ENCODE measurements at places on chromosomes 3 and 15.

- no peak for DNase-seq
These were observed 437.2 kb downstream of the SI start for GRCh38 chr3:164641071-164641470.

DNA sequence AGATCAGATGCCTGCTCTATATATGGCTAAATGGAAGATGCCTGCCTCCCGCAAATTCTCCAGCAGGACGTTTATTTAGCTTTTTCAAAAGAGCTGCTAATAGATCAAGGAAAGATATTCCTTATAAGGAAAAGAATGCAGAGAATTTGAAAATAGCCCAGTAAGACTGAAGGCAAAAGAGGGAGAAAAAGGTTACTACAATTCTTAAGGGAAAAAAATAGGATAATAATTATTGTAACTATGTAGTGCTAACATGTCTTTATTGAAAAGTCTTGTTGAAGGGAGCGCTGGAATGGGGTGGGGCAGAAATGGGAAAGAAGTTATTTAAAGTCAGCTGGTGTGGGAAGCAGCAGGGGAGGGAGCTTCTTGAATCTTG is 2.9 kb downstream of the TPM1 start:
- DNase-seq: no peak

DNA sequence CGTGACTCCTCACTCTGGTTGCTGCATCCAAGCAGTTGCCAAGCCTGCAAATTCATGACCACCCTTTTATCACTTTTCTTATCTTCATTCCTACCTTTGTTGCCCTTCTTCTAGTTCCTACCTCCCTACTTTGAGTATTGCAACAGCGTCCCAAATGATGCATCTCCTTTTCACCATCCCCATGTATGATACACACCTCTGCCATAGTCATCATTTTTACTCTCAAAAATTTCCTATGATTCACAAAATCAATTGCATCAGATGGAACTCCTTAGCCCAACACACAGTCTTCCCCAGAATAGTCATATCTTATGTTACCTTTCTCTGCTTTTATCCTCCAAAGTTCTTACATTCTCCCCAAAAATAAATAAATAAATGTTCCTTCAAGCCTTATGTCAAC is 262.6 kb downstream of the TBL1XR1 start:
- DNase-seq: no peak

- peak; percentile 64 for DNase-seq
These were observed 14.8 kb downstream of the MYL3 start for GRCh38 chr3:46848271-46849044.

DNA sequence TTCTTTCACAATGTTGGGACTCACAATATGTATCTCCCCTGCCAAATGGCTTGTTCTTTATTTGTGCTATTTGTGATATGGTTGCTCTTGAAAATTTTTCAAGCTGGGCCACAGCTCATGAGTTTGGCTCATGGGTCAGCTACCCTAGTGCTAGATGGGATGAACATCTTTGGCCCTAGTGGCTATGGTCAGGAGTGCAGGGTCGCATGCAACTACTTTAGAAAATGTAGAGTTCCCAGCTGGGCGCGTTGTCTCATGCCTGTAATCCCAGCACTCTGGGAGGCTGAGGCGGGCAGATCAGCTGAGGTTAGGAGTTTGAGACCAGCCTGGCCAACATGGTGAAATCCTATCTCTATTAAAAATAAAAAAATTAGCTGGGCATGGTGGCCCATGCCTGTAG is 55.8 kb downstream of the POLR2M start:
- no peak for DNase-seq

DNA sequence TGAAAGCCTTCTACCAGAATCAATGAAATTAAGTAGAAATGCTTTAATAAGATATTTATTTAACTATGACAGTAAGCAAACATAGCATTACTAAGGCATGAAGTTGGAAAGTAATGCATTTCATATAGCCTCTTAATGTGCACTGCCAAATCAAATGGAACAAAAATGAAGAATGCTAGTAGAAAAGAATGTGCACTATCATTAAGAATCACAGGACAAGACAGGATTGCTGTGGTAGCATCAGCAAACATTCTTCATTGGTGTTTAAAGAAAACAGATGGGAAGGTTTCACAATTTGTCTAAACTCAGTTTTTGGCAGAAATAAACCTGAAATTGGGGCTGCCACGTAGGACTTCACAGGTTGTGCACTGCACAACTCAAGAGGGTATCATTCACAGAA is 168.9 kb downstream of the CNTN3 start:
- DNase-seq: no peak

DNA sequence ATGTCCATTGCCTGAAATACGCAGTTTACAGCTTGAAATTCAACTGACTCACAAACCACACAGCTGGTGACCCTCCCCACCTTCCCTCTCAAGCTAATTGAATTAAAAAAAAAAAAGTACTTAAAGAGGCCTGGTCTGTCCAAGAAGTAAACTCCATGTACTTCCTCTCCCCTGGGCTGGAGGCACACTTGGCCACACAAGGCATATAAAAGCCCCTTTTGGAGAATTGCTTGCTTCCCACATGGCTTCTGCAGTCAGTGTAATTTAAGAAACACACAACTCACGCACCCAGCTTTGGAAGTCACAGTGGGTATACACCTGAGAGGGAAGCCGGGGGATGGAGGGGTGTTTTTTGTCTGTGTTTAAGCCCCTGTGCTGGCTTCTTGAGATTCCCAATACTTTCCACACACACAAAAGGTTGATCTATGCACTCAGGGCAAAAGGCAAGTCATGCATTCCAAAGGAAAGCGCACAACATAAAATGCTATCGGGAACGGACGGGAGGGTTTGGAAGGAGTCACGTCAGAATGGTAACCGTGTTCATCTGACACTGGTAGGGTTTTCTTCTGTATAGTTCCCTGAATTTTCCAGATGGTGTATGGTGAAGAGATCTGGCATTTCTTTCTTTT is 106.6 kb upstream of the ALDH1A3 start:
- no peak for DNase-seq

GRCh38 chr15:90588427-90588826 is 58.7 kb downstream of the CRTC3 start:
- no peak for DNase-seq

GRCh38 chr3:45529697-45530096 is 64.9 kb upstream of the LIMD1 start:
- no peak for DNase-seq

DNA sequence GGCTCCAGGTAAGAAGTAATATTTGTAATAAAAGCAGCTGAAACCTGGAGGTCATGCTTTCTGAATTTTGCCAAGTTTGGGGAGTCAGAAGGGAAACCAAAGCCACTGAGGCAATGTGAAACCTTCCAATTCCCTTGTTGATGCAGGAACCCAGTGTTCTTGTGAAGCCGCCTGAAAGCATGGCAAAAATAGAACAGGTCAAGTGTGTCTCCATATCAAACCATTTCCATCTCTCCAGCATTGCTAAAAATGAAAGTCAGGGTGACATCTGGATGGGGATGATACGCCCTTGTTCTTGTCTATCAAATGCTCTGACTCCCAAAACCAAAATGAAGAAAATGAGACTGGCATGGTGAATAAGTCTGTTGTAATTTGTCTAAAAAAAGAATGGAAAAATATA is 362.5 kb downstream of the VPS13C start:
- no peak for DNase-seq

DNA sequence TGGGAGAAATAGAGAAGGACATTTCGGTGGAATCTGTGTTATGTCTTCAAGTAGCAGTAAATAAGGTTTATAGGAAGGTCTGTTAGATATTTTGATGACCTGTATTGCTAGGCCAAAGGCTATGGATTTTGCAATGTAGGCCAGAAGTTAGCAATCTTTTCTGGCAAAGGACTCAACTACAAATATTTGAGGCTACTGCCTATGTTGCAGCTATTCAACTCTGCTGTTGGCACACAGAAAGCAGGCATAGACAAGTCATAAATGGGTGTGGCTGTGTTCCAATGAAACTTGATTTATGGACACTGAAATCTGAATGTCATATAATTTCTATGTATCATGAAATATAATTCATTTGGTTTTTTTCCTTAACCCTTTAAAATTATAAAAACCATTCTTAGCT is 438.7 kb upstream of the C2CD4B start:
- DNase-seq: no peak

DNA sequence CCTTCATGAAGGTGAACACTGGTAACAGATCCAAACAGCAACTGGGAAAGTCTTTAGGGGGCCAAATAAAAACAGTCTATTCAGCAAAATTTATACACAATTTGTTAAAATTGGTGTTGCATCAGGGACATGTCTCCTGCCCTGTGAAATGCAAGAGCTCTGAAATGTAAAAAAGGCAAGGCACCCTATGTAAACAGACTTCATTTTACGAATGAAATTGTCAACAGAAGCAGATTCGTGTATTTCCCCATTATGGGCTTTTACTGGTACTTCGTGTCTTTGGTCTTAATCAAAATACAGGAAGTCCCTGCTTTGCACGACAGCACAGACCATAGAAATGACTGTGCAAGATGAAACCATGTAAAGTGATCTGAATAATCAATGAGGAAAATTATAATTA is 127.3 kb upstream of the THBS1 start:
- no peak for DNase-seq

DNA sequence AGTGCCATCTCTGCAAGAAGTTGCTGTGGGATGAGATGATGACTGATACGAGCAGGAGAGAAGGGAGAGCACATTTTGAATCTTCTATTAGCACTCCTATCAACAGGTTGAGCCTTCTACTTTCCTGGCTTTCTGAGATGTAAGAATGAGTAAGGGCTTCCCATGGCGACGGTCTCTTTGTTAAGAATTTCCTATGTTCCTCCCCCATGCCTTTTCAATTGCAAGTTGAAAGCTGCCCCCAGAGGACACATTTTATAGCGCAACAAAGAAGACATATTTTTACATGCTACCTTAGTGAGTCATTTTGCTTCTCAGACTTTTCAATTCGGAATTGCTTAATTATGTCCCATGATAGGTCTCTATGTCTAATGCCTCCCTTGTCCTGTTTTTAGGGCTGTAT is 71.3 kb upstream of the LRTM1 start:
- DNase-seq: peak; percentile 81

DNA sequence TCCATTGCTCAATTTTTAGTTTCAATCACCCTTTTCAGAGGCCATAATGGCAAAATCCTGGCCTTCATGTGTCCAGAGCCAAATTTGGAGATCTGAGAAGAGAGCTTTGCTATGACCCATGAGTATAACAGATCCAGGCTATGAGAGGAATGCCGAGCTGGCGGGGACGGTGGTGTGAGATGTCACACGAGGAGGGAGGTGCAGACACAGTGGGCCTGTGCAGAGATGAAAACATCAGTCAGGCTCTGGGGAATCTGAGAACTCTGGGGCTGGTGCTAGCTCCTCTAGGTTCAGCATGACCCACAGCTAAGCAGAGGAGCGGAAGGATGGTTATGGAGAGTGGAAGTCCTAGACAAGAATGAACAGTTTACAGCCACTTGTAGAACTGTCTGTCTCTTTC is 398.3 kb upstream of the ATP10A start:
- no peak for DNase-seq

DNA sequence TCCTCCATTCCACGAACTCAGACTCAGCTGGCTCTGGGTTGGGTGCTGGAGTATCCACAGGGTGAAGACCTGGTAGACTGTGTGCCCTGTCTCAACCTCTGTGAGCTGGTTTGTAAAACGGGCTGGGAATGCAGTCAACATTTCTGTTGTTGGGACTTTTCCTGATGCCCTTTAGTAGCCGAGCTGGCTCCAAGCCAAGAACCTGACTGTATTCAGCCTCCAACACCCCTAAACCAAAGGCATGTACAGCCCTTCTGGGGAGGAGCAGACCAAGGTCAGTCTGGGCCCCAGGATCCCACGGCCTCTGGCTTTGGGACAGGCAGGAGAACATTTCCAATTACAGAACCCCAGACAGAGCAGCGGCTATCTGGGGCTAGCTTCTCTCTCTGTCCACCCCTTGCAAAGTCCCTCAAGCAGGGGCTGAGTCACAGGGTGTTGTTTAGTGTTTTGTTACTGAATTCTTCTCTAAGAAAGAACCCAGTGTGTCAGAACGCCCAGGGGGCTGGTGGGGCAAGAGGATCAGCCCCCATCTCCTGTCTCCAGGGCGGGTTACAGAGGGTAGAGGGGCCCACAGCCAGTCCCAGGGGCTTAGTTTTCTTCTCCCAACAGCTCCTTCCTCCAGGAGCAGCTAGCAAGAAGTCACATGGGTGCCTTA is 56.8 kb upstream of the SLC6A6 start:
- DNase-seq: no peak

- no peak for DNase-seq
These were observed 37.1 kb downstream of the RAB11A start for GRCh38 chr15:65906396-65906795.

DNA sequence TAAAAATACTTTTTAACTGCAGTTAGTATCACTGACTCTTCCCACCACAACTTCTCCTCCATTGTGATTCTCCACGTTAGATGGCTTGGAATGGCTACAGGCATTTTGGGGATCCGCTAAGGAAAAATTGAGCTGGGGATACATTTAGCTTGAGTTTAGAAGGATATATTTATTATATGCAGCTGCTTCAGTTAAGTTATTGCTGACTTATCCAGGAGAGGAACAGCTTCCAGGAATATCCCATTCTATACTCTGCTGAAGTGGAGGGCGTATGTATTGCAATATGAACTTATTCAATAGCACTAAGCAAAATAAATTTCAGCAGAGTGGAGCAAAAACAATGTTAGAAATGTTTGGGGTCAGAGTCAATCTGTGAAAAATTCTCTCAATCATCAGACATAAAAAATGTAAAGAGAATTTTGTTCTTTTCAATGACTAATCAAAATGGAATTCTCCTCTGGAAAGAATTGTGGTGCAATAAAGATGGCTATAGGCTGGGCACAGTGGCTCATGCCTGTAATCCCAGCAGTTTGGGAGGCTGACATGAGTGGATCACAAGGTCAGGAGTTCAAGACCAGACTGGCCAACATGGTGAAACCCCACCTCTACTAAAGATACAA is 84.7 kb downstream of the NCEH1 start:
- DNase-seq: no peak

DNA sequence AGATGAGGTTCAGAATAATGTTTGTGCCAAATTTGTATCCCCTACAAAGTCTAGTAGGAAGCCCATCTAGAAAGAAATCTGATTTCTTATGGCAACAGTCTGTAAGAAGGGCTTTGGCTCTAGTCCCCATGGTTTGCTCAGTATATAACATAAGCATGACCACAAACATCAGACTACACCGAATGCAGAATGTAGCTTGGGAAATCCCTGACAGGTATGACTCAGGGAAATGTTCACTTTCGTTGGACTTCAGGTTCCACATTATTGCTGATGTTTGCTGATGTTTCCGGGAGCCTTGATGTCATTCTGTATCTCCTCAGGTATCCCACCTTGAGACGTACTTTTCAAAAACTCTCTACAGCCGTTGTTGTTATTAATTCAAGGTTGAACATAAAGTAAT is 304.4 kb upstream of the TGFBR2 start:
- DNase-seq: no peak

DNA sequence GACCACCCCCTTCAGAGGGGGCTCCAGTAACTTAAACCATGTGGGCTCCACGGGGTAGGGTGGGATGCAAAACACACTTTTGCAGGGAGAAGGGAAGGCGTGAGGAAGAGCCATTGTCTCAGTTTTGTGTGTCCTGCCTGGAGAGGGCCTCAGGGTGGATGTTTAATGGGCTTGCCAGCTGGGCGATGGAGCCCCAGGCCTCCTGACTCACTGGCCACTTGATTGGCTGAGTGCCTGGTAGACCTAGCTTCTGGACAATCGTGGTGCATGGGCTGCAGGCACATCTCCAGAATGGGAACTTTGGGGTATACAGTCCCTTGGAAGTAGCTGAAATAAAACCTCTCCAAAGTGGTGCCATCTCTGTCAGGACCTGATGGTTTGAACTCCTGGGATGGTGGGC is 118.3 kb upstream of the MRPS22 start:
- DNase-seq: no peak

GRCh38 chr3:112925969-112926368 is 48.9 kb downstream of the CD200R1 start:
- DNase-seq: no peak

Measured in NT2/D1 (cell line).